ENCODE measurements at places on chromosomes 5 and 9.

DNA sequence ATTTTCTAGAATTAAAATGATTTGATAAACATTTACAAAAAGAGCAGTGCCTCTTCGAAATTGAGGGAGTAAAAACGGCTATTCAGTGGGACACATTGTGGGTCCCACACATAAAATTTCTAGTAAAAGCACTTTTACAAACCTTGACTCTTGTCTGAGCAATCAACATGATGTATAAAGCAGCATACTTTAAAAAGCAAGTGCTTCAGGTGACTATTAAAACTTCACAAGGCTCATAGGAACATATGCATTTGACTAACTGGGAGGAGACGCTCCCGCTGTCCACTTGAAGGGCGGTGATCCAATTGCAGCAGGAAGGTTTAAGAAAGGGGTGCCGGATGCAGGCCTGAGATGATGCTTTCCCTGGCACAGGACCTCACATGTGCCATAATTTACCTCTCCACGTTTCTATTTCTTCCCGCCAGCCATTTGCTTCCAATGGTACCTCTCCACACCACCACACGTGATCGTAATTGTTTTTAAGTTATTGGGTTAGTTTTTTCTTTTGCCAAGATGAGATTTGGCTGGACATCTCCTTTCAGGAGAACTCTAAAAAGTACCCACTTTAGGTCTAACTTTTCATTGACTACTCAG, 1.8 kb downstream of the MCTP1 start:
- no peak for DNase-seq

- no peak for DNase-seq
Measured at GRCh38 chr5:5700549-5700948, 278.1 kb downstream of the ICE1 start.

GRCh38 chr5:6714226-6715041, 1.2 kb downstream of the TENT4A start:
- DNase-seq: no peak

DNA sequence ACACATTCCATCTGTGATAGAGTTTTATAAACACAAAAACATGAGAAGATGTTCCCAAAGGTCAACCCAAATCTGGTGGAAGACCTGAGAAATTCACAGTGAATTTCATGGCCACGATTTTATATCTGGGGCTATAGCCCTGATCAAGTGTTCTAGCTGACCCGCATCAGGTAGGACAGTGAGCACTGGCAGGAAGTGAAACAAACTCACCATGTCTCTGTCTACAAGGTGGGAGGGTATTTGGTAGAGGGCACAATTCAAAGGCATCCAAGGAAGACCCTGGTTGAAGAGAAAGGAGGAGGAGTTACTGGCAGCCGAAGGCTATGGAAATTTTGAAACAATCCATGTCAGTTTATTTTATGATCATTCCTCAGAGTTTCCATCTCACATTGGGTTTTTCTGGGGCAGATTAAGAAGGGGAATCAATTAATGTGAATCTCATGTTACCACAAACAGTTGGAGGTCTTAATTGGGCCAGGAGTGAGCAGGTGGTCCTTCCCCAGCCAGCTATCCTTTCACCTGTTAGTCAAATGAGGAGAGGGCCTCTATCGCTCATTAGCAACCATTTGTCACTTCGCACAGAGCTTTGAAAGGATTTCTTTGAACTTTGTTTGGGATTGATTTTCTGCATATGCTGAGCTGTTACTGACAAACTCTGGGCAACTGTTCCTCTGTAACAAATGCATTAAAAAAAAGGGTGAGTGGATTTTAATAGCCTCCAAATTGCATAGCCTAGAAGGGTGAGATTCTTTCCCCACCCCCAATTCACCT, 612.0 kb upstream of the CLINT1 start:
- DNase-seq: peak; percentile 83

DNA sequence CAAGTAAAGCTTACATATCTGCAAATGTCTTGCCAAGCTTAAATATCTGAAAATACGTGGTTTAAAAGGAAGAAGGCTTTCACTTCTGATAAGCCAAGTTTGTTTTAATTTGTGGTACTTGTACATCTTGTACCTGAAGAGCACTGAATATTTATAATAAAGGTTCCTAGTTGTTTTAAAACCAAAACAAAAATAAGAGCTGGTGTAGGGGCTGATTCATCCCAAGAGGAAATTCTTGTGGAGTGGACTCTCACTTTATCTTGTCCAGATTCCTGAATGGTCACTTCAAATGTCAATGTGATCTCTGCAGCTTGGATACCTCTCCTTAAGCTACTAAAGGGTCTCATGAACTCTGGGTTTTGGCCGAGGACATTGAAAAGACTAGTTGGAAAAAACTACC, 29.5 kb downstream of the MAMDC2 start:
- DNase-seq: no peak

DNA sequence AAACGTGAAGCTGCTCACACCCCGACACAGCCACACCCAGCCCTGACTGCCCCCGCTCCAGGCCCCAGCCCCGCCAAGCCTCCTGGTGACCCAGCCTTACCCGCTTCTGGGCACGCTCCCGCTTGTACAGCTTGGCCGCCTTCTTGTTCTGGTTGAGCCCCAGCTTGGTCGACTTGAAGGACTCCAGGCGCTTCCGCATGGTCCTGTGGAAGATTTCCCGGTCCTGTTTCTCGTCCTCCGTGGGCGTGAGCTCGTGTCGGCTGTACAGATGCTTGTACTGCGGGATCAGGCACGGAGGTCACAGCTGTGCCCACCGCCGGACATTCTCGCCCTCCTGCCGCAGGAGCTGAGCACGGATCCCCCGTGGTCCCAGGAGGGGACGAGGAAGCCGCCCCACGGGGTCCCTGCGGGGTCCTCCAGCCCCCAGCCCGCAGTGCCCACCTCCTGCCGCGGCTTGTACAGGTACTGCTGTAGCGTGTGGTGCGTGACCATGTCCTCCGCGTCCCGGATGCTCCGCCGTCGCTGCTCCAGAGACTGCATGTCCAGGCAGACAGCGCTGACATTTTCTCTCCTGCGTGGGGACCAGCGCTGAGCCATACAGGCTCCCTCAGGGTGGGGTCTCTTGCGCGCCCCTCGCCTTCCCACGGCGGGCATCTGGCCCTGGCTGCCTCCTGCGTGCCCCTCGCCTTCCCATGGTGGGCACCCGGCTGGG, 33.3 kb downstream of the EXOC3 start:
- DNase-seq: no peak
